EL (cell line): ENCODE measurements at places on chromosomes 1 and 21.

- DNase-seq = no peak
Measured at GRCh38 chr1:202069662-202070061, 53.1 kb upstream of the GPR37L1 start.

- DNase-seq = no peak
Measured at GRCh38 chr1:91765880-91766443, 120.0 kb downstream of the TGFBR3 start.

DNA sequence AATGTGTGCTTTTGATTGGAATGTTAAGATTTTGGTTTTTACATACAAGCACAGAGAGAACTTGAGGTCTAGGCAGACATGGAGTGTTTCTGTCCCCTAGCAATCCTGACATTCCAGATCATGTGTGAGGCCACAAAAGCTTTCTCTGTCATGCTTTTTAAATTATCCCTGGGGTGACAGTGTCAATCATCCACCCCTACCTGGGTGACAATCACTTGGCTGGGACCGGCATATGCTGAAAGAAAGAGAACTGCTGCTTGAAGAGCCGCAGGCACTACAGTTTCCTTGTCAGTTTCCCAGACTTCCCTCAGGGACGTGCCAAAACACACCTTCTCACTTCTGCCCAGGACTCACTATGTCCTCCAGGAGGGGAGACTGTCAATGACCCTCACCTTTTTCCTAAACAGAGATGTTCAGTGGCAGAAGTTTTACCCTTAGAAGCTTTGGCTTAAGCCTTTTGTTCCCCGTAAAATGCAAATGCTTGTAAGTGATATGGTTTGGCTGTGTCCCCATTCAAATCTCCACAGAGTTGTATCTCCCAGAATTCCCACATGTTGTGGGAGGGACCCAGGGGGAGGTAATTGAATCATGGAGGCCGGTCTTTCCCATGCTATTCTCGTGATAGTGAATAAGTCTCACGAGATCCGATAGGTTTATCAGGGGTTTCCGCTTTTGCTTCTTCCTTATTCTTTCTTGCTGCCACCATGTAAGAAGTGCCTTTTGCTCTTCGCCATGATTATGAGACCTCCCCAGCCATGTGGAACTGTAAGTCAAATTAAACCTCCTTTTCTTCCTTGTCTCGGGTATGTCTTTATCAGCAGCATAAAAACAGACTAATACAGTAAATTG lies 217.4 kb downstream of the FGGY start:
- no peak for DNase-seq

DNA sequence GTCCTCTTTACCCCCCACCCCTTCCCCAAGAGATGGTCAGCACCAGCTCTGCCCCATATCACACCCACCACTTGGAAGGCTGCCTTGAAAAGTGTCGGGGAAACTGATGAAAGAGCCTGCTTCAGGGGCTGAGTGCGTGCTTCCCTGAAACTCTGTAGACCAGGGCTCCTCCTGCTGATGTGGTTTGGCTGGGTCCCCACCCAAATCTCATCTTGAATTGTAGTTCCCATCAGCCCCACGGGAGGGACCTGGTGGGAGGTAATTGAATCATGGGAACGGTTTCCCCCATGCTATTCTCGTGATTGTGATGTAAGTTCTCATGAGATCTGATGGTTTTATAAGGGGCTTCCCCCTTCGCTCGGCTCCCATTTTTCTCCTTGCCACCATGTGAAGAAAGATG lies 36.4 kb downstream of the UBIAD1 start:
- DNase-seq = no peak

DNA sequence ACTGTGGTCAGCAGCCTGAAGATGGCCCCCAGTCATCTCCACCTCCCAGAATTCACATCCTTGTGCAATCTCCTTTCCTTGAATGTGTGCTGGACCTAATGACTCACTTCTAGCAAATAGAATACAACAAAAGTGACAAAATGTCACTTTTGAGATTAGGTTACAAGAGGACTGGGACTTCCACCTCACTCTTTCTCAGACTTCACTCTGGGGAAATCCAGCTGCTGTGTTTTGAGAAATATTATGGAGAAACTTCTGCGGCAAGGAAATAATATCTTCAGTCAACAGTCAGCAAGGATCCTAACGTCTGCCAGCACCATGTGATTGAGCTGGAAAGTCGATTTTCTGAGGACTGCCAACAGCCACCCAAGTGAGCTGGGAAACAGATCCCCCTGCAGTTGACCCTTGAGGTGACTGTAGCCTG lies 70.5 kb upstream of the GADD45A start:
- DNase-seq = peak; percentile 59

DNA sequence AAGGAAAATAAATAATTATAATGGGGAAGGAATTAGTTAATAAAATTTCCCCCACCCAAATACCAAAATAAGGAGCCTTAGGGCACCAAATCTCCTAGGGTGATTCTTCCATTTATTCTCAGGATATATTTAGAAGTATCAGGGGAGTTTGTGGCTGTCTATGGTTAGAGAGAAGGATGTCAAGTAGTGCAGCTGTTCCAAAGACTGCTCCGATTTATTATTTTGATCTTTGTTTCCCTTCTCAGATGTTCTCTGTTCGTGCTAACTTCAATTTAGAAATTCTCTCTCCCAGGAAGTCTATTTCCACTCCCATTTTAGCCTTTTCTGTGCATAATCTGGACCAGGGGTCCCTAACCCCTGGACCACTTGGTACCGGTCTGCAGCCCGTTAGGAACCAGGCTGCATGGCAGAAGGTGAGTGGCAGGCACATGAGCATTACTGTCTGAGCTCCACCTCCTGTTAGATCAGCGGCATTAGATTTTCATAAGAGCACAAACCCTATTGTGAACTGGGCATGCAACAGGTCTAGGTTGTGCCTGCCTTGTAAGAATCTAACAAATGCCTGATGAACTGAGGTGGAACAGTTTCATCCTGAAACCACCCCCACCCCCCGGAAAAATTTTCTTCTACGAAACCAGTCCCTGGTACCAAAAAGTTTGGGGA lies 9.3 kb upstream of the MAST2 start:
- no peak for DNase-seq

- DNase-seq = no peak
Measured at GRCh38 chr1:210731193-210731592, 402.5 kb downstream of the HHAT start.

DNA sequence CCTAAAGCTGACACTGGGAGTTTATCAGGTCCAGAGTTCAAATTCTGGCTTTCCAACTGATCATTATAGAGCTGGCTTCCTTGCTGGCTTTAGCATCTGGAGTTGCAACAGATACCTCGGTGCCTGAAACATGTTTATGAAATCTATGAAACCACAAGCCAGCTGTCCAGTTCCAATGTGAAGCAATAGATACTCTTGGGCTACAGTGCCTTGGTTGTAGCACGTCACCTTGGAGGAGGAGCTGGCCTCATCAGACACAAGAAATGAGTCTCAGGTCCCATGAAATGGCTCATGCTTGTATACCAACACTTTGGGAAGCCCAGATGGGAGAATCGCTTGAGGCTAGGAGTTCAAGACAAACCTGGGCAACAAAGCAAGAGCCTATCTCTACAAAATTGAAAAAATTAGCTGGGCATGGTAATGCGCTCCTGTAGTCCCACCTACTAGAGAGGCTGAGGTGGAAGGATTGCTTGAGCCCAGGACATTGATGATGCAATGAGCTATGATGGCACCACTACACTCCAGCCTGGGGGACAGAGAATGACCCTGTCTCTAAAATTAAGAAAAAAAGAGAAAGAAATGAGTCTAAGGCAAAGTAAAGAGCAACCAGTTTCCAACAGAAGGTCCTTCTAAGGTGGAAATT lies 132.5 kb upstream of the ZNF648 start:
- DNase-seq = peak; percentile 5

DNA sequence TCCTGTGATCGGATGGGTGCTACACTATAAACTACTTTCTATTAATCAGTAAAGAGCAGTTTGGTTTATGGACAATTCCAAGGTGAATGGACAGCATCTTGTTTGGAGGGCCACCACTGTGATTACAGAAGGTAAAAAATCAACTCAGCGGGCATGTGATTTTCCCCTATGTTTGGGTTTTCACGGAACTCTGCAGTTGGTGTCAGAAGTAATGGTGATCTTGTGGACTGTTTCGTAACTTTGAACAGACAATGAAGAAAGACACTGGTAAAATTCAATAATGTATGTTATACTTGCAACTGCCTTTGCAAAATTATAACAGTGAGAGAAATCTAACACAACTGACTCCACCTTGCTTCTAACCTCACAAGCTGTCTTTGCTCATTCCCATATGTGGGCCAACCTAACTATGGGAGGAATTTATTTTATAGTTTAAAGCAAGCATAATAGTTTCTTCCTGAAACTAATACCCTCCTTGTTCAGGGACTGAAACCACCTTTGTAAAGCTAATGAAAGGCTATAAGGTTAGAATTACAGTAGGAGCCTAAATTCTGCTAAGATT lies 53.2 kb downstream of the TRIM33 start:
- no peak for DNase-seq

DNA sequence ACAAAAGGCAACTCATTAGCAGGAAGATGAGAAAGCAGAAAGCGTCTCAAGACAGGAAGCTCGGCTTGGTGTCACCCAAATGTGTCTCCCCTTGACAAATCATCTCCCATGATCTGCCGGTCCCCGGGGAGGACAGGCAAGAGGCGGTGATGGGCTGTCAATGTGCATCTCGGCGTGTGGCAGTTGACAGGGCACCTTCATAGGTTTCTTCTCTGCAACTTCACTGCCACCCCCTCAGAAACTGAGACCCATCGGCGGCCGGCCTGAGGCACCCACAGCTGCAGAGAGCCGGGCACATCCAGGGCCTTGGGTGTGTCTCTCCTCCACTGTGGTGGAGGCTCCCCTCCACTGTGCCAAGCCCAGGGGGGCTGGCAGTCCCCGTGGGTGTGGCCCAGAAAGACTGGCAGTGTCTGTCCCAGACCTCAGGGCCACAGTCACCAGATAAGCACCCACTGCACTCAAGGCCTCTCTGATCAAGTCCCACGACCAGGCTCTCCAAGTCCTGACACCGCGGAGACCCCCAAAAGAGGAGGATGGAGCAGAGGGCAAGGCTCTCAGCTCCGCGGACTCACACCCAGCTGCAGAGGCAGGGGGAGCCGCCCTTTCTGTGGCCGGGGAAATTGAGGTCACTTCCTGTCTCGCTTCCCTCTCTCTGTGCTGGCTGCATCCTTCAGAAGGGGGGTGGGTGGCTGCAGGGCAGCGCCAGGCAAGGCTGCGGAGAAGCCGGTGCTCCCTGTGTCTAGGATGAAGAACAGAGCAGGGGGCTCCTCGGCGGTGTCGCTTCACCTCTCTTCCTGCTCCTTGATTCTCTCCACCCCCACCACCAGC lies 39.6 kb upstream of the LBR start:
- no peak for DNase-seq

- no peak for DNase-seq
Measured at GRCh38 chr1:44851308-44851707, 8.3 kb upstream of the PTCH2 start.

GRCh38 chr1:223487887-223488259 lies 94.7 kb downstream of the CCDC185 start:
- DNase-seq = no peak

GRCh38 chr1:85554630-85555327 lies 25.8 kb upstream of the CCN1 start:
- peak; percentile 89 for DNase-seq

DNA sequence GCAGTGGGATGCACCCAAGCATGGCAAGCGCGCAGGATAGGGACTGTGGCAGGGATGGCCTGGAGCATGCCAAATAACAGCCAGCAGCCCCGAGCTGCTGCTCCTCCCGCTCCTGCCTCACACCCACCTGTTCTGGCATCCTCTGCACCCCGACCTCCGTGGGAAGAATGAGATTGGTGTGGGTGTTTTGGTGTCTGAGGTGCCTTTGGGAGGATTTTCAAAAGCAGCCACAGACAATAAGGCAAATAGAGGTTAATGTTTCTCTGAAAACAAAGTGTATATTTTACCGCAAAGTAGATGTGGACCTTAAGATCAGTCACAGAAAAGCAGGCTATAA lies 35.5 kb downstream of the IGFN1 start:
- DNase-seq = no peak

- DNase-seq = peak; percentile 87
Measured at GRCh38 chr1:172662464-172663109, 3.7 kb downstream of the FASLG start.

DNA sequence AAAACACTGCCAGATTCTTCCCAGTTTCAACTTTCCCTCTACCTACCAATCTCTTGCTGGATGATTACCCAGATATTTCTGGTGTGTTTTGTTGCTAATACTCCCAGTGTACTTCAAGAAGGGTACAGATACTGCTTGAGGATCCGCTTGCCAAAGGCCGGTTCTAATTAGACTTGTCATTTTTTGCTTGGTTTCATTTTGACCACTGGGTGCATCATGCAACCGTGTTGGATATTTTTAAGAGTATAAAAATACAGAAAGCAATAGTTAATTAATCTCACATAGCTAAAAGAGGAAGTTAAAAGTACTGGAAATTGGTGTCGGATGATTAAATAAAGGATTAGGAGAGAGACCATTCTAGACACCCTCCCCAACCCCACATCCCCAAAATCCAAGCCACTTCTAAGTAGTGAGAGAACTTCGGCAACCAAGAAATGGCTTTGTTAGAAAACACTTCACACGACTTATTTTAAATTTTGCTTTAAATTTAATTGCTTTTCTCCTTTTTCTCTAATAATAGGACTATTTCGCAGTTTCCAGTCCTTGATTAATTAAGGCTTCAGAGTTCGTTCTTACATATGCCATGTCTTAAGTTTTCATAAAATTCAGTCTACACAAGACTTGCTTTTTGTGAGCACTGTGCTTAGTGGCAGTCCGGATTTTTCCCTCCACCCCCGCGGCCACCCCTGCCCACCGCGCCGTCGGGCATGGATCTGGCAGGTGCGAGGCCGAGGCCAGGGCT lies 2.5 kb upstream of the CDKN2C start:
- peak; percentile 48 for DNase-seq

- peak; percentile 61 for DNase-seq
Measured at GRCh38 chr1:235404190-235404589, 37.0 kb downstream of the TBCE start.

- no peak for DNase-seq
Measured at GRCh38 chr1:115814685-115815398, 26.1 kb downstream of the NHLH2 start.

DNA sequence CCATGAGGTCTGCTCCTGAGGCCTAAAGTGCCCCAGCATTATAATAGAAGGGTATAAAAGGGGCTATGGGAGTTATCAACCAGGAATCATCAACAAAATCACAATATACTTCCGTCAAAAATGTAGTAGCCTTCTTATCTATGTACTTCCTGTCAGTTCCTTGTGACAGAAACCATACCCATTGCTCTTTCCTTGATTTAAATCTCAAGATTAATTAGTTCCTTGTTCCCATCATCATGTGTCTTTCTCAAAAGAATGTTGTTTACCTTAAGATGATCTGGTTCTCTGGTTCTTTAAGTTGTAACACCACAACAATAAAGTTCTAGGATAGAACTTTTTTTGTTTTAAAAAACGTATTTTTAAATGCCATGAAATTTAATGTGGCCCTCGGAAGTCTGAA lies 833.3 kb downstream of the LTN1 start:
- DNase-seq = no peak

- DNase-seq = peak; percentile 14
Measured at GRCh38 chr1:78038071-78038470, 7.7 kb upstream of the GIPC2 start.

DNA sequence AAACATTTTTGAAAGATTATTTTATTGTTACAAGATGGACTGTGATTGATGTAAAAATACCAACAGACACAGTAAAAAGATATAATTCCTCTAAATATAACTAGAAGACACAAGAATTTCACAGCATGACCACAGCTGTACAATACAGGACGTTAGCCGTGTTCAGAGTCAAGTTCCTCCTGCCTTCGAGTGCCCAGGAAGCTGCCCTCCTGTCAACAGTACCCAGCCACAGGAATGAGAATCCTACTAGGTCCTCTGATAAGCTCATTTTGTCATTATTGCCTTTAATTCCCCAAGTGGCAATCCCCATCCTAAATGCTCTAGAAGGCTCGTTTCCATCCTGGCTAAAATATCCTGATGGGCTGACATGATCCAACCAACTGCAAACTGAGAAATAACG lies 16.4 kb upstream of the CAPN2 start:
- peak; percentile 40 for DNase-seq
